ENCODE measurements at places on chromosomes 2 and 18. TPM values are rescaled to one million over a fixed set of nuclear protein-coding genes. Genes with fewer than 3 reads are reported as not detected.

The MC2R gene
- not detected for total RNA-seq

The KRTCAP3 gene
- total RNA-seq: 2.0 TPM

The CHN1 gene
- 1,179 TPM for total RNA-seq

The MSTN gene
- 1.2 TPM for total RNA-seq

The CD207 gene
- total RNA-seq: not detected

The ALPI gene
- total RNA-seq: not detected

The SLC11A1 gene
- 6.2 TPM for total RNA-seq

The DCDC2C gene
- 0.85 TPM for total RNA-seq

The BCL11A gene
- 131 TPM for total RNA-seq

The PJVK gene
- 8.6 TPM for total RNA-seq
